Stimulated activated CD4-positive, alpha-beta T cell treated with anti-CD3 and anti-CD28 coated beads, TNF-alpha, amount 100 ng/mL, for 1 hour (primary cell): ENCODE measurements at places on chromosomes 13 and 19.
A peak's percentile ranks its signal among the peaks of the same experiment; 100 is the strongest.

- DNase-seq = peak; percentile 20
Measured at GRCh38 chr19:41705393-41706174, 2.8 kb upstream of the CEACAM5 start.

DNA sequence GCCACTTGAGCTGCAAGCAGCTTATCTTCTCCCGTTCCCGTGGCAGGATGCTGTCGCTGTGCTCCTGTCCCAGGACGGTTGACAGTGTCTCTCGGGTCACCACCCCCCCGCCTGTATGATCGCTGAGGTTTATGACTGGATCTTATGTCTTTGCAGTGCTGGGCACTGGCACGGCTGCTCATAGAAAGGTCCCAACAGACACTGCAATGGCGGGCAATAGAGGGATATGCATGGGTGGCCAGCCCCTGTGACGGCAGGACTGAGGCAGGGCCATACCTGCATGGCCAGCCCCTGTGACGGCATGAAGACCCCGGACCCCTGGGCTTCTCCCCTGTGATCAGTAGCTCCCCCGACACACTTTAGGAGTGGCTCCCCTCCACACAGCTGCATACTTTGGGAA lies 307.2 kb downstream of the TEX29 start:
- DNase-seq = no peak

- DNase-seq = no peak
Measured at GRCh38 chr13:48979892-48980291, 4.2 kb downstream of the FNDC3A start.

DNA sequence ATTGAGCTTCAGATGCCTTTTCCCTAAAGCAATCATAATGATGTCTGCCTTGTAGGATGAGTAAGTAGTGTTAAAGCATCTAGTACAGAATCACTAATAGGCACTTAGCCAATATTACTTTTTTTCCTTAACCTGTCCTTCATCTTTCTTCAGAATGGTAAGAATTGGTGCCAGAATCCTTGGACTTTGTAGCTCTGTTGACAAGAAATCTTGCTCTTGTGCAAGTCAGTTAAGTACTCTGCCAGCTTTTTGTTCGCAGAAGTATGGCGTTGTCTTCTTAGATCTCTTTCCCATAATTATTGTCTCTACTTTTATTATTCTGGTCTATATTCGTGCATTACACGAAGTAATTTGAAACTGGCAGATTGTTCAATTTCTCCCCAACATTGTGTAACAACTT lies 554.5 kb downstream of the PCDH9 start:
- DNase-seq = no peak

DNA sequence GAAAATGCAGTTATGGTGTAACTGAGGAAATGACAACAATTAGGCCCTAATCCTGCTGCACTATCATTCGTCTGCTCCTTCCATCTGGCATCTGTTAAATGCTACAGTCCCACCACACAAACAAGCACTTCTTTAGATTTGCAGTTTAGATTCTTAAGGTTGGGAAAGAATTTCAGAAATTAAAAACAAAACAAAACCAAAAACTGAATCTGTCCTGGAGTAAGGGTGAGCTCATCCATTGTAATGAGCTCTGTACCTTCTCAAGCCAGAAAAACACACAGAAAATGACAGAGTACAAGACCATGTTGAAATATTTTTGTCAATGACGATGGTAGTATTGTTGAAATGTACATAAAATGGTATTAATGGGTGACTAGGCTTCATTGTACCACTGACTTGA lies 28.3 kb downstream of the SMAD9 start:
- no peak for DNase-seq

- DNase-seq = no peak
Measured at GRCh38 chr19:17098326-17098725, 22.7 kb downstream of the MYO9B start.

- DNase-seq = no peak
Measured at GRCh38 chr19:6891761-6892385, 4.5 kb downstream of the ADGRE1 start.

- DNase-seq = no peak
Measured at GRCh38 chr13:30364133-30364532, 56.8 kb upstream of the KATNAL1 start.

- no peak for DNase-seq
Measured at GRCh38 chr19:5624018-5624663, 1.3 kb downstream of the SAFB start.

DNA sequence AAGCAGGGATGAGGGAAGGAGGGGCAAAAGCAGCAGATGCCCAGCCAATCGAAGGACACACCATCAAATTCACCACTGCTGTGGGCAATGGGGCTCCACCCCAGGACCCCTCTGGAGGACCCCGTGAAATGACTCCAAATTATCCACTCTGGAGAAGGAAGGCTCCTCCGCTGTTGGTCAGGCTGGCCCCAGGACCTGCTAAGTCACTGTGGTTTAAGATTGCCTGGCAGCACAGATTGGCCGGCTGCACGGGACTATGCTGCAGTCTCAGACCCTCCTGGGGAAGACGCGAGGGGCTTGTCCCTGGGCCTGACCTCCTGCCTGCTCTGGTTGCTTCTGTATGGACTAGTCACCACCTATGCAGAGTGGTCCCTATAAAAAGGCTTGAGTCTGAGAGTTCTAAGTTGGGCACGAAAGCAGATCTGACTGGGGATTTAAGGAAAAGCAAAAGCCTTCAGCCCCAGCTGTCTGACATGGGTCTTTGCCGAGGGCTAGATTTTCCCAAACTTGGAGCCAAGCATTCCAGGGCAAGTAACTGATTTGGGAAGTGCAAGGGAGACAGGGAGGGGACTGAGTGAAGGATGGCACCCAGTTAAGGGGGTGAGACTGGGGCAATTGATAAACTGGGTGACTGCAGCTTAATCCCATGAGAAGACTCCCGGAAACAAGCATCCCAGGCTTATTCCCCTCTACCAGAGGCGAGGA lies 91.7 kb downstream of the TSHZ3 start:
- no peak for DNase-seq

- no peak for DNase-seq
Measured at GRCh38 chr13:31433207-31433606, 233.4 kb downstream of the B3GLCT start.

DNA sequence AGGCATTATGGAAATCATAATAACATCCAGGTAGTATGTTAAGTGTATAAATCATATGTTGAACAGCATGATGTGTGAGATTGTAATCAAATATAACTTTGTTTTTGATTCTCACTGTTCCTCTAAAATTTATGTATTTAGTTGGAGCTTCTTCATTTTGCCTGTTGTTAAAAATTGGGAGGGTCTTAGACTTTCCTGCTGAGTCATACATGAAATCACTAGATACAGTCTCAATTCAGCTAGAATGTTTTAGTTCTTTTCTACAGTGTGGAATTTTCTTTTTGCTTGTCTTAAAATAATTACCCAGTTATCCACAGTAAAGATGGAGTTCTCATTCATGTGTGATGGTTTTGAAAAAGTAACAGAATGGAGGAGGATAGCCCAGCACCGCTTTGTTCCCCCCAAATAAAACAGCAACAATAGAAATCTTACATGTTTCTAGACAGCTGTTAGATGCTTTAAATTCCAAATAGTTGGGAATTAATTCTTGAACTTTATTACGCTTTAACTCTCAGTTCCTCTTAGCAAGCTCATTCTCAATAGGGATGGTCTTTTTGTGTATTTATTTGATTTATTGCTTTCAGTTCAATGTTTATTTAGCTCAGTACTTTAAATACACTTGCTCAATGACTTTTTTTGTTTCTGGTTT lies 109.5 kb downstream of the PDS5B start:
- DNase-seq = no peak

- no peak for DNase-seq
Measured at GRCh38 chr13:63864171-63864902, 2448.7 kb upstream of the PCDH20 start.

- DNase-seq = no peak
Measured at GRCh38 chr13:51202477-51203046, 19.6 kb upstream of the FAM124A start.

DNA sequence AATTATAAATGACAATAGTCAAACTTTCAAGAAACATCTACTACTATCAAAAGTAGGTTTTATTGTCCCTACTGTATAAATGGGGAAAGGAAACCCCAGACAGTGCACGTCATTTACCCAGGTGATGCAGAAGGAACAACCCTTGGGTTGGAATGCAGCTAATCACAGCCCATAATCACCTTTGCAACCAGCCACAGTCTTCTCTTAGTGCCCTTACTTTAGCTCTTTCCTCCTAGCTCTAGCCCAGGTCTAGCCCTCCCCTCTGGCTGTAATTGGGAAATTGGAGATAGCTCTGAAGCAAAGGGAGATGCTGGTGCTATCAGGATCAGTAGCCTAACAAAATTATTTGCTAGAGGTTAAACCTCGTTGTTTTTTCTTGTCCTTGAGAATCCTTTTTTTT lies 25.5 kb upstream of the TSC22D1 start:
- no peak for DNase-seq

DNA sequence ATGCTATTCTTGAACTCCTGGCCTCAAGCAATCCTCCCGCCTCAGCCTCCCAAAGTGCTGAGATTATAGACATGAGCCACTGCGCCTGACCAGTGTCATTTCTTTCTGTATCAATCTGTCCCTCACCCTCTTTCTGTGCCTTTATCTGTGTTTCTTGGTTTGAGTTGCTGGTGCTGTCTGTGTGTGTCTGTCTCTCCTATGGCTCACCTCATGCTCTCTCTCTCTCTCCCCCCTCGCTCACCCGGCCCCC lies 9.9 kb downstream of the IRF2BP1 start:
- no peak for DNase-seq

DNA sequence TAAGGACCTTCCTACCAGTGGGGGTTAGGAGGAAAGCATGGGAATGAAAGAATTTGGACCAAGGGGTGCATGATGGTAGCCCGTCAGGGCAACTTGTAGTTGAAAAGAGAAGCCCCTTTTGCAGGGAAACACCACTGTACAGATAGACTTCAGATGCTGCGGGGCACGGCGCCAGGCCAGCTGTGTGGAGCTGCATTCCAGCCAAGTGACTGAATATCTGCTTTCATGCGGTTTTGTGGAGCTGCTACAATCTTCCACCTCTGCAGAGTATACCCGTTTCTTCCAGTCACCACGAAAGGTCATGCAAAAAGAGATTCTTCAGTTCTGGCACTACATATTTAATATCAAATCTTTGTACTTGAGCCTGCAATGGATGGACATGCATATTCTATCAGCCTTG lies 104.7 kb downstream of the RGCC start:
- no peak for DNase-seq

DNA sequence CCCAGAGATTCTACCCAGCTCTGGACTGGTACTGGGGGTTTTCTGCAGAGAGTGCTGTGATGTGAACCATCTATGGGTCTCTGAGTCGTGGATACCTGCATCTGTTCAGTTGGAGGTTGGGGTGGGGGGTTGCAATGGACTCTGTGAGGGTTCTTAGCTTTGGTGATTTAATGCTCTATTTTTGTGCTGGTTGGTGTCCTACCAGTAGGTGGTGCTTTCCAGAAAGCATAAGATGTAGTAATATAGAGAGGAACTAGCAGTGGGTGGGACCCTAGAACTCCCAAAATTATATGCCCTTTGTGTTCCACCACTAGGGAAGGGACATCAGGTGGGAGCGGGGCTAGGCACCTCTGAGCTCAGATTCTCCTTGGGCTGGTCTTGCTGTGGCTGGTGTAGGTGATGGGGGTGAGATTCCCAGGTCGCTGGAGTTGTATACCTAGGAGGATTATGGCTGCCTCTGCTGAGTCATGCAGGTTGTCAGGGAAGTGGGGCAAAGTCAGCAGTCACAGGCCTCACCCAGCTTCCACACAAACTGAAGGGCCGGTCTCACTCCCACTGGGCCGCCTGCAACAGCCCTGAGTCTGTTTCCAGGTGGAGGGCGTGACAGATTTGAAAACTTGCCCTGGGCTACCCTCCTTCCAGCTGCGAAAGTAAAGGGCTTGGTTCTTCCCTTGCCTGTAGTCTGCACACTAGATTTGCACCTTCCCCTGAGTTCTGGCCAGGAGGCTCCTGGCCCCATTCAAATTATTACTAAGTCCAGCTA lies 573.0 kb upstream of the SLITRK1 start:
- DNase-seq = no peak

- no peak for DNase-seq
Measured at GRCh38 chr13:77859450-77859849, 59.2 kb downstream of the EDNRB start.

DNA sequence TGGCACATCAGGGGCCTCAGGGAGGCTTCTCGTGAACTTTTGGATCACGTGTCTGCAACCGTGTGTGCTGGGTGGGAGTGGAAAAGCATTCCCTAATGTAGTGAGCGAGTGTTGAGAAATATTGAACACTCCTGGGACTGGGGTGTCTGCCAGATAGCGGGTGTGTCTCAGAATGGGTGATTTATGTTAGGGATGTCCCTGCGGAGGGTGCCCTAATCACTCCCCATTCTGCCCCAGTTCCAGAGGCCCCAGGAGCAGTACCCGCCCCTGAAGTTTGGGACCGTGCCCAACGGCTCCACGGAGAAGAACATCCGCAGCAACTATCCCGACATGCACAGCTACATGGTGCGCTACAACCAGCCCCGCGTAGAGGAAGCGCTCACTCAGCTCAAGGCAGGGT lies 24.2 kb upstream of the GRWD1 start:
- DNase-seq = no peak

- DNase-seq = no peak
Measured at GRCh38 chr13:24199016-24199415, 38.5 kb downstream of the SPATA13 start.

DNA sequence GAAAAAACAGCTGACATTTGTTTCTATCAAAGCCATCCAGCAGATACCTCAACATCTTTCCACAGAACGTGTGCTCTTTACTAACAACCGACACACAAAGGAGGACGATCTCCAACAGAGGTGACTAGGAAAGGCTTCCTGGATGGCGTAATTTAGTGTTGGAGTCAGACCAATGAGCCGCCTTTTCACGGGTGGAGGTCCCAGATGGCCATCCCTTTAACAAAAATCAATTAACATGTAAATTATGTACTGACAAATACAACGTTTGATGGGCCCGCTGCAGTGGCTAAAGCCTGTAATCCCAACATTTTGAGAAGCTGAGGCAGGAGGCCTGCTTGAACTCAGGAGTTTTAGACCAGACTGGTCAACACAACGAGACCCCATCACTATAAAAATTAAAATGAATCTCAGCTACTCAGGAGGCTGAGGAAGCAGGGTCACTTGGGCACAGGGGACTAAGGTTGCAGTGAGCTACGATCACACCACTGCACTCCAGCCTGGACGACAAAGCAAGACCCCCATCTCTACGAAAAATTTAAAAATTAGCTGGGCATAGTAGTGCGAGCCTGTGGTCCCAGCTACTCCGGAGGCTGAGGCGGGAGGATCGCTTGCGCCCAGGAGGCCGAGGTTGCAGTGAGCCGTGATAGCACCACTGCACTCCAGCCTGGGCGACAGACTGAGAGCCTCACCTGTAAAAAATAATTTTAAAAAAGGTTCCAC lies 1.2 kb upstream of the DPY19L3 start:
- DNase-seq = no peak
